Activated T-cell treated with anti-CD3 and anti-CD28 coated beads for 48 hours (primary cell): ENCODE measurements at places on chromosomes 6 and 20.
A peak's percentile ranks its signal among the peaks of the same experiment; 100 is the strongest.

DNA sequence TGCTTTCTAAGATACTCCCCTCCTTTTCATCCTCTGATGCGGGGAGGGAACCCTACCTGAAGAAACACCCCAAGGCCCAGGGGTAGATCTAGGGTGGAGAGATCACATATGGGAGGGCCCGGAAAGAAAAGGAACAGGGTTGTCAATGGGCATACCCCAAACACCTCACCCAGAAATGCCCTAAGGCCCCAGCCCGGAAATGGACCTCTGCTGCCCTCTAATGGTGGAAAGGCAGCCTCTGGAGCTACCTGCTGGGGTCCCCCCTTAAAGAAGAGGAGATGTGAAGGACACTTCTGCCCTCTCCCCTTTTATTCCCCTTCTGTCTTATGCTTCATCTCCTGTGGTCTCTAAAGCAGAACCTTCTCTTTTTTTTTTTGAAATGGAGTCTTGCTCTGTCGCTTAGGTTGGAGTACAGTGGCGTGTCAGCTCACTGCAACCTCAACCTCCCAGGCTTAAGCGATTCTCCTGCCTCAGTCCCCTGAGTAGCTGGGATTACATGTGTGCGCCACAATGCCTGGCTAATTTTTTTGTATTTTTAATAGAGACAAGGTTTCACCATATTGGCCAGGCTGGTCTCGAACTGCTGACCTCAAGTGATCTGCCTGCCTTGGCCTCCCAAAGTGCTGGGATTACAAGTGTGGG, 458 bp upstream of the ARMC12 start:
- peak; percentile 74 for DNase-seq

DNA sequence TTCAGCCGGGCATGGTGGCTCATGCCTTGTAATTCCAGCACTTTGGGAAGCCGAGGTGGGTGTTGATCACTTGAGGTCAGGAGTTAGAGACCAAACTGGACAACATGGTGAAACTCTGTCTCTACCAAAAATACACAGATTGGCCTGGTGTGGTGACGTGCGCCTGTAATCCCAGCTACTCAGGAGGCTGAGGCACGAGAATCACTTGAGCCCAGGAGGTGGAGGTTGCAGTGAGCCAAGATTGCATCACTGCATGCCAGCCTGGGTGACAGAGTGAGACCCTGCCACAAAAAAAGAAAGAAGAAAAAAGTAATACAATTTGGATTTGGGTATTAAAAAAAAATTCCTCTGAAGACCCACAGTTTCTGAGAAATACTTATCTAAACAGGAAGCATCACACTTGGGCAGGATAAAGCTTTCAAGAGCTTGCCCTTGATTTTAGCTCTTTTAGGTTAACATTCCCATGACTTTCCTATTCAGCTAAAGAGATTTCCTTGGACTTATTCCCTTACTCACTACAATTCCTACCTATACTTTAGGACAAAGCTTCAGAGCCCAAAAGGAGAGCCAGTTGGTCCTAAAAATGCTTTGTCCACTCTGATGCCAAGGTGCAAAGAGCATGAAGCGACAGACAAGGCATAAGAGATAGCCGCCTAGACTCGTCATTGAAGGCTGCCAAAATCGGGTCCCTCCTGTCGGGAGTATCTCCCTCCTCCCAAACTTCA, 1.9 kb downstream of the ELOVL2 start:
- DNase-seq, result no peak

DNA sequence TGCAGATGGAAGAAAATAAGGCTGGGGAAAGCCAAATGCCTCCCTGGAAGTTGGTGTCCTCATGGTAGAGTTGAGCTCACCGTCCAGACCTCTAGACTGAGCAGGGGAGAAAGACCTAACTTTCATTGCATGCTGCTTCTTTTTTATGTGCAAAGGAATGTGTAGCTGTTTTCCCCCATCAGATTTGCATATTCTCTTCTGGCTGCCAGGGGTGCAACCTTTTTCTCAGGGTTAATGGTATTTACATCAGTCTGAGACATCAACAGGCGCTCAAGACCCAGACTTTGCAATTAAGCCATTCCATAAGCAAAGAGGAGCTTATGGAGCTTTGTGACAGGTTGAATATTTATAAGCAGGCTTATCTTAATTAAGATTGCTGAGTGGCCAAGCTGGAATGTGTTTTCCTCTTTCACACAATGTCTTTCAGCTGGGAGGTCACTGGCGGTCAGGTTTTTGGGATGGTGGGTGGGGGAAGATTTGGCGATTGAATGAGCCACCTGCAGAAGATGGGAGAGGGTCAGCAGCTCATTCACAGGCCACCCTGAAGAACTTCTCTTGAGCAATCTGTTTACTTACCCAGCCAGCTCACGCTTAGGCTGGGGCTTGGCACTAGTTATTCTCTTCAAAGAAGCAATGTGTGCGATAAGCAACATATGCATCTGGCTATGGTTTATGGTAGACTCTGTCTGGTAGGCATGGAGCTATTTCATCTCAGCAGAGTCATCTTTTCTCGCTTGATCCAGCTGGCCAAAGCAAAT, 88.6 kb downstream of the SCP2D1 start:
- no peak for DNase-seq

GRCh38 chr6:62808565-62809293, 402.5 kb upstream of the FKBP1C start:
- DNase-seq, result no peak

DNA sequence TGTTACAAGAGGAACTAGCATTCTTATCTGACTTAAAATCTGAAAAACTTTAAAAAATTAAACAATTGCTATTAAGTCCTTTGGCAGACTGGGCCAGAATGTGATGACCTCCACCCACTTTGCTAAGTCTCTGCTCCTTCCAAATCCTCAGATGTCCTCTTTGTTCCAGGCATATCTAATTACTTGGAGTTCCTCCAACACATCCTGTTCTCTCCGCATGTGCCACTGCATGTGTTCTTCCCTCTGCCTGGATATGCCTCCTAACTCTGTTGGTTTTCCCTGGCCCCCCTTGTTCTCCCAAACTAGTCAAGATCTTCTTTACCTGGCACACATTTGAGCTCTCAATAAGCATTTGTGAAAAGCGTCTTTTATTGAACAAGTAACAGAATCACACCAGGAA, 23.1 kb downstream of the ELOVL2 start:
- DNase-seq, result no peak

DNA sequence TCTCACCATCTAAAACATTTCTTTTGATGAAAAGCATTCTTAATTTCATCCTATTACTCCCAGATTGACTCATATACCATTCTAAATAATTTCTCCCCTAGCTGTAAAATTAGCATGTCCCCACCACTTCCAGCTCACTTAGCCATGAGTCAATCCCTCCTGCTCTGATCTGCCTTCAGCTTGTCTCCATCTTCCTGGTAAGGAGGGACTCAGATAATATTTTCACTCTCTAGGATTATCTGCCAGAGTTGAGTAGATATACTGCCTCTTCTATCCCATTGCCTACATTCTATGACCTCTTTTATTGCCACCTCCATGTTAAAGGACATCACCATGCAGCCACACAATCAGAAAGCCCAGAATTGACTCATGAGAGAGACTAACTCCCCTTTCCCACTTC, 348.8 kb upstream of the POU3F2 start:
- DNase-seq, result no peak

DNA sequence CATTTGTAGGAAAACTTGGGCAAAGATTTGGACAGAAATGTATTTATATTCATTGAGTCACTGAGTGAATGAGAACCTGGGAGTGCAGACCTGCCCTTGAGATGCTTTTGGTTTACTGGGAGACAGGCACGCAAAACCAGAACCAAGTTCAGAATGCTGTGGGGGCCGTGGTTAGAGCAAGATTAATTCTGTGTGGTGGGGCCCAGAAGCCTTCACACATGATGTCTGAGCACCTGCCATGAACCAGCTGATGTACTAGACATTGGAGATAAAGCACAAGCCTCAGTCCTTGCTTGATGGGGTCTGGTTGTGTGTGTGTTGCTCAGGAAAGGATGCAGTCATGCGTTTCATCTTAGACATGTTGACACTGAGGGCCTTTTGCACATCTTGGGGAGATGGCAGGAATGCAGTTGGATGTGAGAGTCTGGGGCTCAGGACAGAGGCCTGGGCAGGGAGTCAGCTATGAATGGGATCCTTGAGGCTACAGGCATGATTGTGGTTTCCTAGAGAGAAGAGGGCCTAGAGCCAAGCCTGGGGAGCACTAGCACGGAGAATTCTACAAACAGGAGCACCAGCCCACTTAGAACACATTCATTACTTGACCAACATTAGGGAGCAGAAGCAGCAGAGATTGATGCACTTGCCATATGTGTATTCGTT, 114.3 kb upstream of the TMEM181 start:
- no peak for DNase-seq

DNA sequence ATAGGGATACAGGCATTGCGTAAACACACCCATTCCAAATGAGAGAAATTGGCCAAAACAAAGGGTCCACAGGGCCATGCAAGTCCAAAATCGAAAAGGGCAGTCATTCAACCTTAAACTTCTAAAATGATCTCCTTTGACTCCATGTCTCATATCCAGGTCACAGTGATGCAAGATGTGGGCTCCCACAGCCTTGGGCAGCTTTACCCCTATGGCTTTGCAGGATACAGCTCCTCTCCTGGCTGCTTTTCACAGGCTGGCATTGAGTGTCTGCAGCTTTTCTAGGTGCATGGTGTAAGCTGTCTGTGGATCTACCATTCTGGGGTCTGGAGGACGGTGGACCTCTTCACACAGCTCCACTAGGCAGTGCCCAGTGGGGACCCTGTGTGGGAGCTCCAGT, 744.5 kb downstream of the QKI start:
- DNase-seq, result no peak

DNA sequence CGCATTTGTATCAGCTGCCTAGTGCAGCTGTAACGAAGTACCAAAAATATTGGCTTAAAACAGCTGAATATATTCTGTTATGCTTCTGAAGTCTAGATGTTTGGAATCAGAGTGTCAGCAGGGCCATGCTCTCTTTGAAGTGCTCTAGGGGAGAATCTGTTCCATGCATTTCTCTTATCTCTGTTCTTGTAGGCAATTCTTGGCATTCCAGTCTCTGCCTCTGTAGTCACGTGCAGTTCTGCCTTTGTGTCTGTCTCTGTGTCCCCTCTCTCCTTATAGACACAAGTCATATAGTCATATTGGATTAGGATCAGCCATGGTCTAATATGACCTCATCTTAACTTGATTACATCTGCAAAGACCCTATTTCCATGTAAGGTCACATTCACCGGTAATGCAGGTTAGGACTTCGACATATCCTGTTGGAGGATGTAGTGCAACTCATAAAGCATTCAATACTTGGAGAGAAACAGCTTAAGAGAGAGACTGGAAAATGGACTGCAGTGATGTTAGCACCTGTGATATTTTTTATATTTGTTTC, 18.6 kb downstream of the FAM83B start:
- no peak for DNase-seq

DNA sequence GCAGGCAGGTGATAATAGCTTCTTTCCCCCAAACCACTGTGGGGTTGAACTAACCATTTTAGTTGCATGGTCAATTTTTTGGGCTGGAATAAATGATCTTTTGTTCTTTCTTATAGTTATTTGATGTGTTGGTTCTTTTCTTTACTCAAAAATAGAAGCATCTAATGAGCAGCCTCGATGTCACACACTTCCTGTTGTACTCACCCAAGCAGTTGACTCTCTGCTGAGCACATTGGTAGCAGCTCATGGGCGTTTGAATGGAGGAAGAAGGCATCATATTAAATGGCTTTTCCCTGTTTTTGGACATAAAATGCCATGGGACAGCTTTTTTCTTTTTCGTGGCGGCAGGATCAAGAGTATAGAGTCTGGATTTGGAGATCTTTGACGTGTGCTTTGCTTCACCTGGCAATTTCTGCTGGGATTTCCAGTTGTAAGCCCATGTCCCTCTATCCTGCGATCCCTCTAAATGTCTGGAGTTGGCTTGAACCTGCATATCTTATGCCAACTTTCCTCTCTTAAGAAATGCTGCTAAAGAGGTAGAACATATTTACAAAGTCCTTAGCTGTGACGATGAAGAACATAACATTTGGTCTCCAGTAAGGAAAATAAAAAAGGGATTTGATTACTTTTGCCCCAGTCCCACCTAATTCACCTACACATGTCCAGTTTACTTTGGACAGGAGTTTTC, 268.3 kb downstream of the PRL start:
- DNase-seq, result no peak

GRCh38 chr6:166691199-166691598, 64.1 kb upstream of the RPS6KA2 start:
- DNase-seq, result no peak

- DNase-seq, result no peak
Observed at GRCh38 chr20:31485450-31486339, 10.6 kb downstream of the REM1 start.

- DNase-seq, result no peak
Observed at GRCh38 chr6:28743271-28743789, 180.5 kb downstream of the TRIM27 start.

DNA sequence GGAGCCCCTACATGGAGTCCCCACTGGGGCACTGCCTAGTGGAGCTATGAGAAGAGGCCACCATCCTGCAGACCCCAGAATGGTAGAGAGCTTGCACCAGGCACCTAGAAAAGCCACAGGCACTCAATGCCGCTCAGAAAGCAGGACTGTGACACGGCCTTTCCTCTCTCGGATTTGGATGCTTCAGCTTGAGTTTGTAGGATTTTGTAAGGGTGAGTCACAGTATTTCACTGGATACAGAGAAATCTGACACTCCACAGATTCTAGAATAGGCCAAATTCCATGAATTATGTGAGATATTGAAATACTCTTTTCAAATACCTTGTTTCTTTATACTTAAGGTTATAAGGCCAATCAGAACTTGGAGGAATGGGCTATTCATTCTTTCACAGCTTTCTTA, 424.5 kb downstream of the HTR1B start:
- no peak for DNase-seq

GRCh38 chr6:17863901-17864754, 123.3 kb downstream of the KIF13A start:
- DNase-seq, result no peak

GRCh38 chr6:102204351-102204750, 810.8 kb downstream of the GRIK2 start:
- DNase-seq, result no peak

DNA sequence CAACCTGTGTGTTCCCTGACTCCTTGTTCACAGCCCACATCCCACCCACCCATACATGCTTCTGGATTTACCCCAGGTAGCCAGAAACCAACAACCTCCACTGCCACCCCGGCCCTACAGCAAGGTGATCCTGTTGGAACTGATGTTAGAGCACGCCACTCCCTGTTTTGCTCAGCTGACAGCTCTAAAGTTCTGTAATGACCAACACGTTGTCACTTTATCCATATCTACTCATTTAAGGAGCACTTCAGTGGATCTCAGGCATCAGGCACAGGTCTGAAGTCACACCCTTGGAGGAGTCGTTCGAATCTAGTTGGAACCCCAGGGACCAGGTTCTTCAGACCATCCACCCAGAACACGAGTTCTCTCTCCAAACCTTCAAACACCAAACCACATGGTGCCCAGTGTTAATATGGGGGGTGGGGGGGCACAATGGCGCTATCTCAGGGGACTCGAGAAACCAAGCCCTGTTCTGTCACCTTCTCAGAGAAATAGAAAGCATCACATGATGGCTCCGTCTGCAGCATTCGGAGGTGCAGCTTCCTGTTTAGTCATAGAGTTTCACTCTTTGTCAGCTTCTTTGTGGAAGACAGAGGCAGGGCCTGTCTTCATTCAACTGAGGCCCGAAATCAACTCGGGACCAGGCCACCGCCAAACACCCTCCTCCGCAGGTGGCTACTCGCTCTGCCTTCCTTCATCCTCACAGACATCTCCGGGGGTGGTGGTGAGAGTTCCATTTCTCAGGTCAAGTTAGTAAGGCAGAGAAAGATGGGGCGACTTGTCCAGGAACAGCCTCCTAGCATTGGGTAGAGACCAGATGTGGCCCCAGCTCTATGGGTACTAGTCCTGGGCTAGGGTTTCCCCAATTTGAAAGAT, 142.2 kb downstream of the NFATC2 start:
- peak; percentile 62 for DNase-seq

- no peak for DNase-seq
Observed at GRCh38 chr20:43190332-43190953, 737 bp upstream of the PTPRT start.
